ENCODE measurements at places on chromosomes 4 and X. TPM values are rescaled to one million over a fixed set of nuclear protein-coding genes. Genes with fewer than 3 reads are reported as not detected.

Gene FAM50A
- 40.2 TPM for total RNA-seq

Gene SLC4A4
- total RNA-seq: 10.1 TPM

Gene GAB3
- total RNA-seq: 0.44 TPM

Gene VBP1
- total RNA-seq: 69.4 TPM

Gene CXCL11
- 0.14 TPM for total RNA-seq

Gene FAM184B
- not detected for total RNA-seq

Gene SMPX
- total RNA-seq: not detected

Gene PHOX2B
- not detected for total RNA-seq

Gene AWAT2
- total RNA-seq: not detected

Measured in placental pericyte (primary cell).